ENCODE measurements at places on chromosomes 1 and 21.

- no peak for DNase-seq
These were observed 8.3 kb upstream of the KIAA0040 start for GRCh38 chr1:175200678-175201521.

DNA sequence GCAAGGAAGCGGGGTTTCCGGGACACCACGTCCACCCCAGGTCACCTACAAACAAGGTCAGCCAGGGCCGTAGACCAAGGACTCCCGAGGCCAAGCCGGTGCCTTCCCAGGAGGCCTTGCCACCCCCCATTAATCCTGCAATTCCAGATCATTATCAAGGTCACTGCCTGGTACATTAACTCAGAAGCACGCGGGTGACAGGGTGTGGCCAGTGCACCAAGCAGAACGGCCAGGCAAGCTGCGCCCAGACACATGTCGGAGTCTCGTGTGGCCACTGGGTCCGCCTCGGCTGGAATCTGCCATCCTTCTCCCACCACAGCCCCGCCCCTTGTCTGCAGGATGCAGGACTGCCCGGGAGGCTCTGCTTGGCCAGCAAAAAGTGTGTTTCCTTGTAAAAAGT is 144.7 kb downstream of the PRDM16 start:
- no peak for DNase-seq

GRCh38 chr1:54542962-54543539 is 5.0 kb upstream of the ACOT11 start:
- DNase-seq, result no peak

- no peak for DNase-seq
These were observed 6.9 kb upstream of the PROX1 start for GRCh38 chr1:213980906-213981305.
